ENCODE measurements at places on chromosomes 4 and X.

DNA sequence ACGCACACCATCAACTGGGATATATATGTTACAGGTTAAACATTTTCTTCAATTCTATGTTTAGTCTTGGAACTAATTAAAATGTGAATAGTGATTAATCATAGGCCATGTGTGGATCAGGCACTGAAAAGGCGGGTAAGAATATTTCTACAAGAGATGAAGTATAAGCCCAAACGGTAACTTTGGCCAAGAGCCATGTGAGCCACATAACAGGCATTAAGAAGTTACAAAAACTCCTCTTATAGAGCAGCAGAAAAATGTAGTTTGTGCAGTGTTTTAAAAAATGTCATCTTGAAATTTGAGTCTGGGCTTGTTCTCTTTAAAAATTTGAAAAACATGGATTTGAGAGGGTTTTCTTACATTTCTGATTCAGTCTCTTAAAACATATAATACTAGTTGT is 521.8 kb upstream of the DIPK2B start:
- DNase-seq: no peak

GRCh38 chr4:92791871-92792440 is 488.2 kb downstream of the GRID2 start:
- DNase-seq: no peak

GRCh38 chrX:567891-568290 is 62.7 kb upstream of the SHOX start:
- DNase-seq: no peak

DNA sequence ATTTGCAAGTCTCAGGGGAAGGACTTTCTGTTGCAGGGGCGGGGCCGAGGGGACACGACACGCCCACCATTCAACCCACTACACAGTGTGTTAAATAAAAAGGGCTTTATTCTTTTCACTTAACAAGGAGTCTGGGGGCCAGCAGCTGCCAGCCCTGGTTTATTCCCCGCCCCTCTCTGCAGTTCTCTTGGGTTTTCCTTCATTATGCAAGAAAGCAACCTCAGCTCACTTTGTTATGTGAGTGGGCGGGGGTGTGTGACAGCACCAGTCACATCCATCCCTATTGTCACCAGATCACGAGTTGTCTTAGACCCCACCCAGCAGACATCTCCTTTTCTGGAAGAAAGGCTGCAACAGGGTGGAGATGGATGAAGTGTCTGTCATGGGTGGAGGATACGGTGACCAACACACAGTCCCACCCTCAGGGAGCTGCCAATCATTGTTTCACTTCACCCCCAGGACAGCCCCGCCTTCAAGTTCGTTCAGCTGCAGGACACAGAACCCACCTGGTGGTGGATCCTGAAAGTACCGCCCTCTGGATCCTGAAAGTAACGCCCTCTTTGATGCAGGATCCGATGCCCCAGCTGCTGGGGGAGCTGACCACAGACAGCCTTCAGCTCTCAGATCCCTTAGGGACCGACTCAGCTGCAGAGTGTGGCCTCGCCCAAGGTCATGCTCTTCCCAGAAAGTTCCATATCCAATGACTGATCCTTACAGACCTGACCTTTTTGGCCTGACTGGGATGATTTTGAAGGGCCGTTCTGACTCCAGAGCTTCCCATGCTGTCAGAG is 79.6 kb downstream of the SMIM20 start:
- no peak for DNase-seq

DNA sequence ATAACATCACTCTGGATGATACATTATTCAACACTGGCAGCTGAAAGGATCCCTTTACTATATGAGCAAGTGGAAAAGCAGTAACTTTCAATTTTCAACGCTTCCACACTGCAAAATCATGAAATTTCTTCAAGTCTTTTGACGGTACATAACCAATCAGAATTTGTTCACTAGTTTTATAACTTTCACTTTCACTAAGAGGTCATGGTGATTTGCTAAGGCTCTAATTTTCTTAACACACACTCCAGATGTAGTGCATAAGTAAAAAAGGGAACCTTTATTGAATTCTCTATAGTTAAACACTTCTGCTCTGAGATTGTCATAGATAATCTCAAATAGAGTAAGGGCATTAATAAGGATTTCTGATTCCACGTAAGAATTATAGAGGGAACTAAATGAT is 4.1 kb downstream of the ARMCX2 start:
- no peak for DNase-seq

- DNase-seq: no peak
Observed at GRCh38 chr4:106065018-106065417, 169.7 kb downstream of the NPNT start.

All from NCI-H2081 treated with DMSO at 0.1 percent for 48 hours (cell line).